Pulmonary artery endothelial cell (primary cell): ENCODE measurements at places on chromosomes 2 and 18. TPM values are rescaled to one million over a fixed set of nuclear protein-coding genes. Genes with fewer than 3 reads are reported as not detected.

LRRC30 gene
- total RNA-seq = not detected in 2 replicates

SLC40A1 gene
- total RNA-seq = 15.6 and 109 TPM in 2 replicates

NGEF gene
- total RNA-seq = 0.14 and 3.2 TPM in 2 replicates

KLHL29 gene
- total RNA-seq = 4.2 and 5.6 TPM in 2 replicates

COLEC11 gene
- total RNA-seq = 0.13 and 0.35 TPM in 2 replicates

GAL3ST2 gene
- not detected in 2 replicates for total RNA-seq

SALL3 gene
- total RNA-seq = 0.20 and 1.1 TPM in 2 replicates

- DNase-seq = no peak
Observed at GRCh38 chr2:140892436-140892835, 1238.4 kb downstream of the LRP1B start.

- no peak for DNase-seq
Observed at GRCh38 chr2:18356676-18357075, 203.8 kb downstream of the RDH14 start.

- DNase-seq = no peak
Observed at GRCh38 chr2:11319939-11320338, 24.5 kb downstream of the ROCK2 start.

- no peak for DNase-seq
Observed at GRCh38 chr18:67876871-67877270, 360.4 kb upstream of the DSEL start.

DNA sequence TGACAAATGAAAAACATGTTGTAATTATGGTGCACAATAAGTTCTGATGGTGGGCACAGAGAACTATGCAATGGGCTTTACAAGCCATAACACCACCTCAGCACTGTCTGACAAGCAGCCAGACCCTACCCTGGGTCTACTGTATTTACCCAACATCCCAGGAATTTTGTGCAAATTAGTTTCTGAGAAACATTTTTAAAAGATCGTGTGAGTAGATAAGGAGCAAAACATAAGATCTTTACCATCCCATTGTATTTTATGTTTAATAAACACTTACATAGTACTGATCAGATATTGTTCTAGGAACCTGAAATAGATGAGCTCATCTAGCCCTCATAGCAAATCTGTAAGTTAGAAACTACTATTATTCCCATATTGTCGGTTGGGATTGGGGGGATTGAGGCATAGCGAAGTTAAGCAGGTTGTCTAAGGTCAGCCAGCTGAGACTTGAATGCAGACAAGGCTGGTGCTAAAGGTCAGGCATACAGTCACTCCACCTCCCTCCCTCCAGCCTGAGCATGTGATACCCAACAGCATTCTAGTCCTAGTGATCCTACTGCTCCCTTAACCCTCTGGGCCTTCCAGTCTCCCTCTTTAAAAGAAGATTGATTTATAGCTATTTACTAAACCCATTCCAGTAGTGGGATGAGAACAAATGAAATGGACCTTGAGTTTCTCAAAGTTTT, 67.4 kb upstream of the STAM2 start:
- DNase-seq = no peak

DNA sequence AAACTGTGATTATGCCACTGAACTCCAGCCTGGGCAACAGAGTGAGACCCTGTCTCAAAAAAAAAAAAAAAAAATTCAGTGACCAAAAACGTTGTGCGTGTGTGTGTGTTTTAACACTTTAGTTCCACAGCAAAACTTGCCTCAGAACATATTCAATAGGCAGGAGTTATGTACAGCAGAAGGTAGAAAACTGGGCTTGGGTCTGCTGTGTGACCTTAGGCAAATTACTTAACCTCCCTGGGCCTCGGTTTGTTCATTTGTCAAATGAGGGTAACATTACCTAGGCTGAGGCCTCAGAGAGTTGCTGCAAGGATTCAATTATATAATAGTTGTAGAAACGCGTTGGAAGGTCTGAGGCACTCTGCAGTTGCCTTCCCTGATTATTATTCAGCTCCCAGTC, 10.3 kb upstream of the SCG2 start:
- DNase-seq = no peak
